ENCODE measurements at places on chromosomes 7 and 10.

DNA sequence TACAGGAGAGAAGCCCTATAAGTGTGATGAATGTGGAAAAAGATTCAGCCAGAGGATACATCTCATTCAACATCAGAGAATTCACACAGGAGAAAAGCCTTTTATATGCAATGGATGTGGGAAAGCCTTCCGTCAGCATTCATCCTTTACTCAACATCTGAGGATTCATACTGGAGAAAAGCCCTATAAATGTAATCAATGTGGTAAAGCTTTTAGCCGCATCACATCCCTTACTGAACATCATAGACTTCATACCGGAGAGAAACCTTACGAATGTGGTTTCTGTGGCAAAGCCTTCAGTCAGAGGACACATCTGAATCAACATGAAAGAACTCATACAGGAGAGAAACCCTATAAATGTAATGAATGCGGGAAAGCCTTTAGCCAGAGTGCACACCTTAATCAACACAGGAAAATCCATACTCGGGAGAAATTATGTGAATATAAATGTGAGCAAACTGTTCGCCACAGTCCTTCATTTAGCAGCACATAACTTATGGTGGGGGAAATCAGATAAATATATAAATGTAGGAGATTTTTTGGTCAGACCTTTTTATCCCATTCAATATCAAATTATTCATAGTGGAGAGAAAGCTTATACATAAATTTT lies 12.1 kb upstream of the MRPS17 start:
- DNase-seq, result no peak

- DNase-seq, result no peak
Measured at GRCh38 chr7:47337531-47337930, 244.4 kb downstream of the TNS3 start.

DNA sequence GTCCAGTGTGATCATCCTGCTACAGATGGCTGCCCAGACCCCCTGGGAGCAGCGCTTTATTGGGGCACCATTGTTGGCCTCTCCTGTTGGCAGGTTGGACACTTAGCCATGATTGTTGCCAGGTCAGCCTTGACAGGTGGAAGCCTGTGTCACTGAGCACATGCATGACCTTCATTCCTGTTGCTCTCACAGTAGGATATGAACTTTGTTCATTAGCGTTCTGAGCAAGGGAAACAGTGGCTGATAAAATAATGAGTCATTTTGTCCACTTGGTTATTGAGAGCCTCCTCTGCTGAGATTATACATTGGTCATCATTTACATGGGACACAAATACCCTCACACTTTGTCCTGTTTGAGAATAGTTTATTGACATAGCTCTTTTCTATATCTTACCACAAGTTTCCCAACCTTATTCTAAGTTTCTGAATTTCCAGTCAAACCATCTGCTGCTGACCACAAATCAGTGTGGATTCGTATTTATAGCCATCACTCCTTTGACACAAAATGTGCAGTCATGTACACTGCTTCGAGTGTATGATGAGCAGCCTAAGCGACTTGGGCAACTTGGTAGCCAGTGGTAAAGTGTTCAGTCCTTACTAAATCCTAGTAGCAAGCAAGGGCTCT lies 102.6 kb downstream of the TPST1 start:
- DNase-seq, result no peak

DNA sequence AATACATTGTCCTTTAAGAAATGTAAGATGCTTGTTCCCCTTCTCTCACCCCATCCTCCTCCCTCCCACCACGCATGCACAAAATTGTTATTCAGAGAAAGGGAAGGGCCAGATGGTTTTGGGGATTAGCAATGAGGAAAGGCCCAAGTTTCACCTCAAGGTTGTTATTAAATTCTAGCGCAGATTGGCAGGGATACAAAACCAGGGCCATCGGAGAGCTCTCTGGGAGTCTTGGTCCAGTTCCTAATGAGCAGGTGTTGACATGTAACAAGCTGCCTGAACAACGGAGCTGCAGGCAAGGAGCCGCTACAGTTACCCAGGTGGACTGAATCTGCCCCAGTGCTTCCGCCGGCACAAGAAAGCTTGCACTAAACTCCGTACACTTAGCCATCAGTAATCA lies 9.7 kb upstream of the ANK3 start:
- DNase-seq, result no peak

DNA sequence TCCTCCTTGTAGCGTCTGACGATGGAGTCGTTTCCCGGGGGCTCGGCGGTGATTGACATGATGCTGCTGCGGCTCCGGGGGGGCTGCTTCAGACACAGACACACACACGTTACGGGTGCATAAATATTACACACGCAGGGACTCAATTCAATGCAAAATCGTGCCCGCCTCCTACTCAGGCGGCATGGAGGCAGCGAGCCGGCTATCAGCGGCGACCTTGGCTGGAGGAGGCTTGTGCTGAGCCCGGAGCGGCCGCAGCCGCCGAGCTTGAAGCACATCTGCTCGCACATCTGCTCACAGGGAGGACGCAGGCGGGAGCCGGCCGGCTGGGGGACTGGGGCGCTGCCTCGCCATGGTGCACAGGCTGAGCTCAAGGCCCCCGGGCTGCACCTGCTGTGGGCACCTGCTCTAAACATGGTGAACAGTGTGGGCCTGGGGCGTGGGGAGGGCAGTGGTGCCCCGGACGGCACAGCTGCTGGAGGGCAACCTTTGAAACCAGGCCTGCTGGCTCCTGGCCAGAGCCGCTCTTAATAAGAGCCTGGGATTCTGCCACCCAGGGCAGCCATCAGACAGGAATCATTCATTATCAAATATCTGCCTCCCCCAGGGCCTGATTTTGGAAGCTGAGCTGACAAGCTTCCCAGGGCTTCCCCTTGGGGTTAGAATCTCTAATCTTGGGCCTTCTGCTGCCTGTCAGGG lies 84.7 kb upstream of the GNA12 start:
- DNase-seq, result no peak

DNA sequence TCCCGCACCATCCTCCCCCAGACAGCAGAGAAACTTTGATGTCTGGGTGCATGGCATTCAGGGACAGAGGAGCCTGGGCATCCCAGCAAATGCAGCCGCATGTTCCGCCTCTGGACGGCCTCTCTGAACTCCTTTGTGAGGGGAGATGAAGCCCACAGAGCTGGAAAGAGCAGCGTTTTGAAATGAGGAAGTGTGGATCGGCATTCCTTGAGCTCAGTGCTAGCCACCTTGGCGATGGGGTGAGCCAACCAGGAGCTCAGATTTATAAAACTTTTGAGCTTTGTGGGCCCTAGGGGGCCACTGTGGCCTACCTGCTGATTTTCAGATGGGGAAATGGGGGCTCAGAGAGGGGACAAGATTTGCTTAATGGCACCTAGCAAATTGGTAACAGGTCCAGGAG lies 126.4 kb upstream of the TCF7L2 start:
- DNase-seq, result no peak

DNA sequence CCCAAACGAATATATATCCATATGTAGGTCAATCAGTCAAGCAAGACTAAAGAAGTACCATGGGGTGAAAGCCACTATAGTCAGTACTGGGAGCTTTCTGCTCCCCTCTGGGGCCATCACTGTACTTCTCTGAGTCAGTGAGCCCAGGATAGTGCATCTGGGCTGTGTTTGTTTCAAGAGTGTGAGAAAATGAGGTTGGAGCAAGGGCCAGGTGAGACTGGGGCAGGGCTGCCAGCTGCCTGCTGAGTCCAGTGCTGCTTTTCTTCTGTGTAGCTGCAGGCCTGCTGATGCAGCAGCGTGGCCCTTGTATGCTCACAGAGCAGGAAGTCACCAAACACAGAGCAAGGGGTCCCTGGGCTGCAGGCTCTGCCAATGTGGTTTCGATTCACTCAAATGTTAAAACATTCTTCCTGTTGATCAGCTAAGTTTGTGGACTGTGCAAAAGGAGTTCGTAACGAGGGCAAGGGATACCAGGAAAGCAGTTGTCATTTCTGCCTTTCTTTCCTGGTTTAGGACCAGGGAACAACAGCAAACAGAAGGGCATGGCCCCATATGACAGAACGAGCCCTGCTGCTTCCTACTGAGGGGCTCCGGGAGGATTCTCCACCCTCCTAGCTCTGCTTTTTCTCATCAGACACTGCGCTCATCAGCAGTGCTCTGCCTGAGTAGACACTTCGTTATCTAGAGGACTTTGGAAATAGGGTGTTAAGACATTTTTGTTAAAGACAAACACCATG lies 65.4 kb upstream of the TNS3 start:
- DNase-seq, result no peak

DNA sequence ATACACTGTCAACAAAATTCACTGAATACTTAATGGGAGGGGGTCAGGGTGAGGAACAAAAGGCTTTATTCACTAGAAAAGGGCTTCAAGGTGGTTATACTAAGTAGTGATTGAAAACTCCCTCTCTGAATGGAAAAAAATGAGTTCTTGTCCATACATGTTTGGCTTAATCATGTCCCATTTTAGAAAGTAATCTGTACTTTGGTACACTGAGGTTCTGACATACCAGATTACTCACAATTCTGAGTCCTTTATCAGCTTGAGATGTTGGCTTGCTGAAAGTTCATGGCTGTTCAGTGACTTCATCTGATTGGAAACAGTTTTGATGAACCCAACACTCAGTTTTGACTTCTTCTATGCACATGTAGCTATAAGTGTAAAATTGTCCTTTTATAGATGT lies 12.8 kb upstream of the NOBOX start:
- no peak for DNase-seq

GRCh38 chr10:78381107-78381506 lies 347.4 kb downstream of the RPS24 start:
- no peak for DNase-seq

- no peak for DNase-seq
Measured at GRCh38 chr10:119211625-119212441, 4.5 kb downstream of the GRK5 start.

DNA sequence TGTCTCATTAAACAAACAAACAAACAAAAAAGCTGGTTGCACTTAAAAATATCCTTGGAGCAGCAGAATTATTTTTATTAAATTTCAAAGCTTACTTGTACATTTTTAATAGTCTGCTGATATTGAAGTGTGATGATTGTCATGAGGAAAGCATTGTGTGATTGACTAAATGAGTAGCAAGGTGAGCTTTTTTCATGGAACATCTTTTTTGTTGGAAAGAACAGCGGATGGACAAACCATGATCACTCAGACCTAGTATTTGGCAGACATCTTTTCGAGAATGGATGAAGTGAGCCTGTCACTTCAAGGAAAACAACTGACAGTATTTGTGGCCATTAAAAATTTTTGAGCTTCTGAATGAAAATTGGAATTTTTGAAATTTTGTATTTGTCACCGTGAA lies 5.7 kb upstream of the CALML3 start:
- no peak for DNase-seq

- peak; percentile 54 for DNase-seq
Measured at GRCh38 chr10:3668276-3668965, 116.6 kb downstream of the KLF6 start.

- no peak for DNase-seq
Measured at GRCh38 chr10:132058793-132059759, 6.7 kb upstream of the JAKMIP3 start.

DNA sequence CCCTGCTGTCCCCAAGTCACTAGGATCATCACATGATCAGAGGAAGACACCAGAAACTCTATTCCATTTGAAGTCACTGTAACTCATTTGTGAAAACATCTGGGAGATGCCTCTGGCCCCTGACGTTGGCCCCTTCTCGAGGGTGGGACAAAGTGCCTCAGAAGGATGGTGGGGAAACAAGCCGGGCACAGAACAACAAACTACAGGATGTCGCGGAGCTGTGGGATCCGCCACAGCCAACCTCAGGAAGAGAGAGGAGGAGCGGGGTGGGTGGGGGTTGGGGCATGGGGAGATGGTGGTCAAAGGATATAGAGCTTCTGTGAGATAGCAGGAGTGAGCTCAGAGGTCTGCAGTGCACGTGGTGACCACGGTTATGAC lies 265.6 kb upstream of the TCERG1L start:
- no peak for DNase-seq

GRCh38 chr10:8138471-8138870 lies 84.0 kb downstream of the GATA3 start:
- DNase-seq, result no peak

DNA sequence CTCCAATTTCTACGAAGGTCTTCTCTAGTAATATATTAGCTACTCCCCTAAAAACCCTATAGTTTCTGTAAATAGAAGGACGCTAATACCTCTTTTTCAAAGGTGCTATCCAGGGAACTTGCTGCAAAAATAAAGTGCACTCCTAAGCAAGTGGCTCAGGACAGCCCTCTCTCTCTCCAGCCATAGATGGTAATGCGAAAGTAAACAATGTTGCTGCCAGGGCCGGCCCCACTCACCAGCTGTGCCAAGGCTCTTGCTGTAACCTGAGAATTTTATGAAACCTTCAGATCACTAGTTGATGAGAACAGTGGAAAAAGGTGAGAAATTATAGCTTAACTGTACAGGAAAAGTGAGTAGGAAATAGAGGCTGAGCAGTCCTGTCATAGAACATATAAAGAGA lies 10.9 kb upstream of the TAS2R39 start:
- no peak for DNase-seq

DNA sequence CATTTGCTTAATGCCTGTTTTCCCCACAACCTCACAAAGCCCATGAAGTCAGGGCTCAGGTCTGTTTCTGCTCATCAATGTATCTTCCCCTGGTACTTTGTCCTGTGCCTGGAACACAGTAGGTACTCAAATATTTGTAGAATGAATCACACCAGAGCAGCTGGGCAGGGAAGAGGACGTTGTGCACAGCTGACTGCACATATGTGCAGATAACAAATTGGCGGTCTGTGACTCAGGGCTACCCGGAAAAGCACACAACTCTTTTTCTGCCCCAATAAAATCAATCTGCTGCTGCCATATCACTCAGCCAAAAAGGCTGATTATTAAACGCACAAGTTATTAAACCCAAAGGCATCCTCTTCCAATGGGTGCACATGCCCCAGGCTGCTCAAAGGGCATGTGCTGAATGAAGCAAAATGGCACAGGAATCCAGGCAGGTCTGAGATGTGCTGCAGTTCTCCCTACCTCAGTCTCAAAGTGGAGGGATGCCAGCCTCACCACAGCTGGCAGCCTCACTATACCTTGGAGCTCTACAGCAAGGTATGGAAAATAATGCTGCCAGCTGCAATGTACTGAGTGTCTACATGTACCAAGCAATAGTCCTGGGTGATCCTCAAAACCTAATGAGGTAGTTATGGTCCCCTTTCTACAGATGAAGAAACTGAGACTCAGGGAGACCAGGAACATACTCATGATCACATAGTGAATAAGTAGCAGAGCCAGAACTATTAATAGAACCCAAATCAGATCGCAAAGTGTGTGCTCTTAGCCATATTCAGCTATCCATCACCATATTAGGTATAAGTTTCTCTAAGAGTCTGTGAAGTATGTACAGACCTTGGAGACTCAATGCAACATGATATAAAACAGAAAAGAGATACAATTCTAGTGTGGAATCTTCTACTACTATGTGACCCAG lies 43.4 kb downstream of the SORBS1 start:
- no peak for DNase-seq
